Naive thymus-derived CD4-positive, alpha-beta T cell (primary cell): ENCODE measurements at places on chromosomes 2 and 18. TPM values are rescaled to one million over a fixed set of nuclear protein-coding genes. Genes with fewer than 3 reads are reported as not detected.

- no peaks in the 10 kb centered on the region for H3K27me3 ChIP-seq
- DNase-seq: no peak
- no peak overlapping the region for H3K27ac ChIP-seq
- H3K36me3 ChIP-seq: no peaks in the 10 kb centered on the region
These were observed 1348.0 kb upstream of the TMEFF2 start for GRCh38 chr2:193542762-193543161.

GRCh38 chr2:98634406-98635092 lies 26.2 kb downstream of the UNC50 start:
- no peak overlapping the region for H3K4me3 ChIP-seq
- no peaks in the 10 kb centered on the region for H3K27me3 ChIP-seq
- H3K27ac ChIP-seq: peak overlapping the region; percentile 56
- H3K36me3 ChIP-seq: peaks cover 27% of the 10 kb centered on the region
- peak; percentile 38 for DNase-seq

Gene HAAO
- not detected for total RNA-seq

Gene RAPH1
- 1.8 and 2.7 TPM in 2 replicates for total RNA-seq
